ENCODE measurements at places on chromosomes 2 and 18. TPM values are rescaled to one million over a fixed set of nuclear protein-coding genes. Genes with fewer than 3 reads are reported as not detected.

DNA sequence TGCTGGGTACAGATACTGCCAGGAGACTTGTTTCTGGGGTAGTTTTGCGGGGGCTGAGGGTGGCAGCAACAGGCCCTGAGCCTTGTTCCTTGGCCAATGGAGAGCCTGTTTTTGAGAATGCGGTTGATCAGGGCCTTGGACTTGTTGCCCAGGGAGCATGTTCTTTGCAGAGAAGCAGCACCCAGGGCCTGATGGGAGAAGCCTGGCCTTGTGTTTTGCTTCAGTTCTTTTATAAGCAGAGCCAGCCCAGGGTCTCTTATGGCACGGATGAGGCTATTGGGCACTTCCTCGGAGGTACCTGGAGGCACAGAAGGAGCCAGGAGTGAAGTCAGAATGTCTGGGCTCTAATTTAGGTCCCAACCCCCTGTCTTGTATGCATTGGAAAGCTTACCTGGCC is 85.1 kb upstream of the MCFD2 start:
- no peak for DNase-seq

- no peak for DNase-seq
Observed at GRCh38 chr2:239593455-239593854, 192.6 kb upstream of the HDAC4 start.

DNA sequence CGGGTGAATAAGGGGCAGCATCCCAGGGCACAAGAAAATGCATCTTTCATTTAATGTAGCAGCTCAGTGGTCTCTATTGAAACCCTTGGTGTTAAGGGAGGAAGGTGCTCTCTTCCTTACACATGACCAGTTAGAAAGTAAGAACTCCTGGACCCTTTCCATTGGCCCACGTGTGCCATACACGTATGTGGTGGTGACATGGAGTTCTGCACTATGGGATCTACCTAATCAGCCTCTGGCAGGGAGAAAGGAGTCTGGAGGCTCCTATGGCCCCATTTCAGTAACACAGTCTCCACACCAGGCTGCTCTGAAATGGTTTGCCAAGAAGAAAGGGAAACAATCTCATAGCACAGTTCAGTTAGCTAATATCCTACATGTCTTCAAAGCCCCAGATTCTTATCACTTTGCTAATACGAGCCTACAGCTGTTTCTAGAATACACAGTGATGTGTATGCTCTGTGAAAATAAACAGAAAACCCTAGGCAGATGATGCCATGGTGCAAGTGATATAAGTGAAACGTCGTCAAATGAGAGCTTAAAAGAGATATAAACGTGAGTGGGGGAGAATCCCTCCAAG is 7.0 kb downstream of the EFEMP1 start:
- no peak for DNase-seq

DNA sequence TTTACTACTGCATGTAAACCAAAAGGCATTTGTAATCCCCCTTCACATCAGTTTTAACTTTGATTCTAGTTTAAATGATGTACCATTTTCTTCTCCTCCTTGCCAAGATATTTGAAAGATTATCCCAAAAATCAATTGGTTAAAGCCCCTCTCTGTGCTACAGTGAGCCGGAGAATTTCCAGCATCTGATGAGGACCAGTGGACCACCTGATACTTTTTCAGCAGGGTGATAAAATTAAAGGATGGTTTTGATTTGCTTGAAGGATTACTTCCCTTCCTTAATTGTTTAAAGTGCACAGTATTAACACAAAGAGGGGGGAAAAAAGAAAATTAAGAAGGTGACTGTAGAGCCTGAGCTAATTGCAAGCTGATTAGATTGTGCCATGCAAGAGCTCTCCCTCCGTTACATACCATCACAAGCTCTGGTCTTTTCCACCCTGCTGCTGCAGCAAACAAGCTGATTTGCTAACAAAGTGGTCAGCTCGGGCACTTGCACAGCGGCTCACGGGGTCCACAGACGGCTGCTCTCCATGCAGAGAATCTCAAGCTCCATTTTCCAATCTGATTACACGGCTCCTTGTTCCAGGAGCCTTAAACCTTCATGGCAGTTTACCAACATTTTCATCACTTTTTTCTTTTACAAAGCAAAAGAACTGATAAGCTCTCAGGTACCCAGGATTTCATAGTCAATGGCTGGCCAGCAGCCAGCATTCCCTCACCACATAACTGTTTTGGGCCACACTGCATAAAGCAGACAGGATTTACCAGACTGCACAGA is 22.1 kb downstream of the FIGN start:
- no peak for DNase-seq

- DNase-seq: no peak
Observed at GRCh38 chr2:157672129-157672528, 43.5 kb upstream of the ACVR1C start.

GRCh38 chr2:74206180-74206688 is 7.8 kb downstream of the MTHFD2 start:
- no peak for DNase-seq

DNA sequence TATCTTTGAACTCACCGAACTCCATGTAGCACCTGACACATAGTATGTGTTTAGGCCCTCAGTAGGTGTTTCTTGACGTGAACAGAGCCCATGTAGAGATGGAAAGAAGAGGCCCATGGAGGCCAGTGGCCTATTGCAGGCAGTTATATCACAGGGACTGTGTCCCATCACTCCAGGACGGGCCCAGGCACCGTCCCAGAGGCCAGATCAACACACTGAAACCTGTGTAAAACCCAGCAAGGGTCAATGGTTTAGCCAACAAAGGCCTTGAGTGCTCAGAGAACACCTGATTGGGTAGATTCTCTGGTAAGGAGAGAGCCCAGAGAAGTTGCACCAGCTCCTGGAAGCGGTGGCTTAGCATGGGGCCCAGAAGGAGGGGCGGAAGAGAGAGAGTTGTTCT is 82.8 kb downstream of the INHBB start:
- DNase-seq: no peak

DNA sequence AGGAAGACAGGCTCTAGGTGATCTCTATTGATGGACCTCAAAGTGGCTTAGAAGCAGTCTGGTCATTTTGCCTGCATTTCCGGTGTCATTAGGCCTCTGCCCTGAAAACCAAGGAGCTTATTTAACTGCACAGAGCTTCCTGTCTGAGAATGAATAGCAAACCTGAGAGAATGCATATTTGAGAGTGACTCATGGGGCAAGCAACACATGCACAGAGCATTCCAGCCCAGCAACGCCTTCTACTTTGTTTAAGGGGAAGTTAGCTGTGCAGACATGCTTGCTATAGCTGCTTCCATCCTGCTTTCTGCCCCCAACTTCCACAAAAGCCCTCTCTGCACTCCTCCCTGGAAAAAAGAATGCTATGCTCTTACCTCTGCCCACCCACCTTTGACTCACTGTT is 232.8 kb downstream of the GRB14 start:
- DNase-seq: no peak

DNA sequence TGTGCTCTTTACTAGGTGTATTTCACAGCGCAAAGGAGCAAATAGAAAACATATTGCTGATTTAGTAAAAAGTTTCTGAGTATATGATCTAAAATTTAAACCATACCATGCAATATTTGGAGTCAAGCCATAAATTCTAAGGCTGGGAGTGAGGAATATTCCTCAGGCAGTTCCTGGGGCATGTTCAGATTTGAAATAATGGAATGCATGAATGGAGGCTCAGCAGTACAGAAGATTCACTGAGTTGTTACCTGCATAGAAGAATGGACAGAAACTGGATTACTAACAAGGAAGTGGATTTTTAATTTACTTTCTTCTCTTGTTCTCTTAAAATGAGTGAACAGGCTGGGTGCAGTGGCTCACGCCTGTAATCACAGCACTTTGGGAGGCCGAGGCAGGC is 441.0 kb upstream of the MAP2 start:
- DNase-seq: no peak

- DNase-seq: no peak
Observed at GRCh38 chr2:10449838-10450691, 1.9 kb upstream of the ODC1 start.

DNA sequence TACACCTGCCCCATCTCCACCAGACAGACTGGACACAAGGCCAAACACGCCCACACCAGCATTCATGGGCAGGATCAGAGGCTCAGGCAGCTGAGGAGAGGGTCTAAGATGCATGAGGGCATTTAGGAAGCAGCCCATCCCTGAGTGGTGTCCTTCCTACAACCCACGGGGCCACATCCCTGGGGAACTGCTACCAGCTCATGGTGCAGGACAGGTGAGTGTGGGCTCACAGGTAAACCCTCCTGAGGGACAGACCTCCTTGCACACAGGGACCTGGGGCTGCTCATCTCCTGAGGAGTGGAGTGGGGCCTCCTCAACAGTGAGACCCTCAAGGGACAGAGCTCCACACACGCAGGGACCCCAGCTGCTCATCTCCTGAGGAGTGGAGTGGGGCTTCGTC is 14.6 kb downstream of the PARD6G start:
- DNase-seq: no peak

GRCh38 chr2:233867993-233868532 is at the start of gene MSL3B:
TSS of gene MSL3B (minus strand) at chr2:233868386.
- peak; percentile 31 for DNase-seq

DNA sequence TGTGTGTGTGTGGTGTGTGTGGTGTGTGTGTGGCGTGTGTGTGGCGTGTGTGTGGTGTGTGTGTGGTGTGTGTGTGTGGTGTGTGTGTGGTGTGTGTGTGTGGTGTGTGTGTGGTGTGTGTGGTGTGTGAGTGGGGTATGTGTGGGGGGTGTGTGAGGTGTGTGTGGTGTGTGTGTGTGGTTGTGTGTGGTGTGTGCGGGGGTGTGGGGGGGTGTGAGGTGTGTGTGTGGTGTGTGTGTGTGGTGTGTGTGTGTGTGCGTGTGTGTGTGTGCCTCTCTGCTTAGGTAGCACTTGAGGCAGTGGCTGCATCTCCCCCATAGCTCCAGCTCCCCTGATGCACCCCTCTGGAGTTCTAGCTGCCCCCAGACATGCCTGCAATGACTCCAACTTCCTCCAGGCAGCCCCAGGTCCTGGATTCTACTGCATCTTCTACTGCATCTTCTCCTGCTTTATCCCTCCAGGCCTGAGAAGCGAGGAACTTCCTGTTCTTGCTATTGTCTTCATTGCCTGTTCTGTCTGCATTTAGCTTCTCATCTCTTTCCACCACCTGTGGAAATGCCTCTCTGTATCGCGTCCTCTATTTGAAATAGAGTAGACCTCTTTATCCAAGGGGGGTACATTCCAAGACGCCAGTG is 22.2 kb upstream of the MLPH start:
- no peak for DNase-seq

DNA sequence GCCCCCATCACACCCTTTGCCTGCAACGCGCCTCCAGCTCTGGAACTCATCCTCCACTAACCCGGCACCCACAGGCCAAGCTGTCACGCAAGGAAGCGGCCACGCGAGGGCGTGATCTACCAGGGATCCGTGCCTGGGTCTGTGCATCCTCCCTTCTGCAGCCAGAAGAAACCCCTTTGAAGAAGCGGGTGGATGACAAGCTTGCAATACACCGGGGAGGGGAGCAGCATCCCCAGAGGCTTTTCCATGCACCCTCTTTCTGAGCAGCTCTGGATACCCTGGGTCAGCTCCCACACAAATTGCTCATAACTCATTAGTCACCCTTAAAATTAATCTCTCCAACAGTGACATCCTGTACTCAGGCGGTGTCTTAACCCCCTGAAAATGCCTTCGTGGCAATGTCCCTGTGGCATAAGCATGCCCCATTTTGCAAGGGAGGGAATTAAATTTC is 47.6 kb downstream of the PDCL3 start:
- DNase-seq: peak; percentile 86

GRCh38 chr2:158659483-158659882 is 135.6 kb upstream of the DAPL1 start:
- no peak for DNase-seq

GRCh38 chr2:237065071-237065377 is 20.7 kb upstream of the COPS8 start:
- DNase-seq: no peak

- no peak for DNase-seq
Observed at GRCh38 chr2:36780231-36780839, 83.8 kb downstream of the VIT start.

DNA sequence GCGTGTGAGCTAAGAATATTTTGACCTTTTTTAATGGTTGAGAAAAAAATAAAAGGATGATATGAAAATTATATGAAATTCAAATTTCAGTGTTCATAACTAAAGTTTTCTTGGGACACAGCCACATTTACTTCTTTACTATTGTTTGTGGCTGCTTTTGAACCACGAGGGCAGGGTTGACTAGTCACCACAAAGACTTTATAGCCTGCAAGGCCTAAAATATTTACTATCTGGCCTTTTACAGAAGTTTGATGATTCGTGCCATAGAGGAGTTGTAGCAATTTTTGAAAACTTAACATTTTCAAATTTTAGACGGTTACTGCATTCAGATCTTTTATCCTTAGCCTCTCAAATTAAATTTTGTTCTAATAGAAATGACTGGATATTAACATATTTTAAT is 69.9 kb downstream of the LIMS1 start:
- no peak for DNase-seq

DNA sequence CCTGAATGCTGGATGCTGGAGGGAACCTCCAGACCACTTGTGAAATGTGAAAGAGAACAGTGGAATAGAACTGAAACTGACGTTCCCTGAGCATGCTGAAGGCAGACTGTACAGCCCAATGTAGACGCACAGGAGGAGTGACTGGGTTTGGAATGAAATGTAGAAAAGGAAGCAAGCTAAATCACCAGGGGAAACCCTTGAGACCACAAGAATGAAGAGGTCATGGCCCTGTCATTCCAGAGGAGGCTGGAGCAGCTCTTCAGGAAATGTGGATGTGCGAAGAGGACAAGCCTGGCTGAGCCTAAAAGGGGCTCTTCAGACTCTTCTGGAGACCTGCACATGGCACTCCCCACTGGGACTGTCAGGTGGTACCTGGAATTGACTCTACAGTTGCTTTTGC is 118.5 kb upstream of the ALPP start:
- no peak for DNase-seq

- DNase-seq: no peak
Observed at GRCh38 chr2:171042253-171042969, 113.4 kb downstream of the GORASP2 start.

GRCh38 chr2:221606424-221606823 is 34.3 kb upstream of the EPHA4 start:
- peak; percentile 19 for DNase-seq

- no peak for DNase-seq
Observed at GRCh38 chr2:143730953-143731260, 601.7 kb downstream of the ARHGAP15 start.

Gene LCT
- not detected for total RNA-seq

Gene CD207
- total RNA-seq: not detected

Gene ELOA2
- total RNA-seq: not detected

Gene MLPH
- total RNA-seq: 10.3 TPM

Gene CYP27A1
- 9.3 TPM for total RNA-seq

Gene HOXD10
- not detected for total RNA-seq

Gene STARD6
- total RNA-seq: not detected

Gene TCF23
- 0.14 TPM for total RNA-seq

Gene PTPRN
- 5.7 TPM for total RNA-seq

Gene GATA6
- 0.21 TPM for total RNA-seq

Gene SLC23A3
- 0.55 TPM for total RNA-seq

Gene DTNA
- 16.9 TPM for total RNA-seq
